Activated T-helper 1 cell treated with anti-CD3 and anti-CD28 coated beads, Interleukin-12 subunit alpha, Interleukin-12 subunit beta, Interleukin-2, Interleukin-4 antibody, amounts not matched to agents 30 ng/mL and 10 ng/mL and 1 ng/mL, durations not matched to agents 14 hours and 24 hours and 36 hours (primary cell): ENCODE measurements at places on chromosomes 4 and X.

DNA sequence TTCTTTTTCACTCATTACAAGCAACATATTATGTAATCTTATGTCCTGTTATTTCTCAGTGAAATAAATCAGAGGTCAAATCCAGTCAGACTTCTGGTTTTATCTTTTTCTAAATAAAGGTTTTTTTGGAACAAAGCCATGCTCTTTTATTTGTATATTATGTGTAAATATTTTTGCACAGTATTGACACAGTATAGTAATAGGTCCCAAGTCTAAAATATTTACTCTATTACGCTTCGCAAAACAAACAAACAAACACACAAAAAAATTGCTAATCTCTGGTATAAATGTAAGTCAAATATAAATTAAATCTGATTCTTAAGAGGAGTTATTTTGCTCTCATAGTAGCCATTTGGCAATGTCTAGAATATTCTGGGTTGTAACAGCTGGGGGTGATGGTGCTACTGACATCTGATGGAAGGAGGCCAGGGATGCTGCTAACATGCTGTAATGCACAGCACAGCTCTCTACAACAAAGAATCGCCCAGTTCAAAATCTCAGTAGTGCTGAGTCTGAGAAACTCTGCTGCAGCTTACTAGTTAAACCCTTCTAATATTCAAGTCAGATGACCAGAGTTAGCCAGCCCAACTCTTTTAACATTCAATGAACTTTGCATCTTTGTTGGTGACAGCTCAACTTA, 602.1 kb downstream of the RAB28 start:
- no peaks in the 10 kb centered on the region for H3K4me1 ChIP-seq
- H3K36me3 ChIP-seq, result no peaks in the 10 kb centered on the region
- H3K27me3 ChIP-seq, result no peaks in the 10 kb centered on the region
- H3K27ac ChIP-seq, result no peak overlapping the region
- no peak overlapping the region for H3K4me3 ChIP-seq

GRCh38 chr4:107862658-107863057, 37.9 kb downstream of the SGMS2 start:
- H3K4me1 ChIP-seq, result no peaks in the 10 kb centered on the region
- DNase-seq, result no peak
- H3K27me3 ChIP-seq, result no peaks in the 10 kb centered on the region

- no peak overlapping the region for H3K27ac ChIP-seq
- no peak for DNase-seq
- no peaks in the 10 kb centered on the region for H3K4me1 ChIP-seq
- H3K4me3 ChIP-seq, result no peak overlapping the region
- no peaks in the 10 kb centered on the region for H3K36me3 ChIP-seq
These were observed 317.1 kb upstream of the GALNT7 start for GRCh38 chr4:172851534-172851933.

DNA sequence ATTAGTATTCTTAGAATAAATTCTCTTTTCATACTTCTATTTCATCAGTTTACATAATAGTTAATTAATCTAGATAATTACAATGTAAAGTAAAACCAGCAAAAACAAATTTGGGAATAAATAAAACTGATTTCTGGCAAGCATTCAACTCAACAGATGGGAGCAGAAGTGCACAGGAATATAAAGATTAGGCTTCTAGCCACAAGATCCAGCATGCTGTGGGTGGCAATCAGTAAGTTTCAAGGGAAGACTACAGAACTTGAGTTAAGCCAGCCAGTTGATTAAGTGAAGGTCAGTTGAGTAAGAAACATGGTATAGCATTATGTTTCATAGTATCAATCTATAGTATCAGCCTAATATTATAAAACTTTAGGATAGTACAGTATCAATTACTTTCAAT, 324.2 kb upstream of the AADAT start:
- H3K4me3 ChIP-seq, result no peak overlapping the region
- H3K36me3 ChIP-seq, result no peaks in the 10 kb centered on the region
- no peaks in the 10 kb centered on the region for H3K4me1 ChIP-seq
- H3K27me3 ChIP-seq, result no peaks in the 10 kb centered on the region

GRCh38 chr4:4856071-4857000, 3.1 kb upstream of the MSX1 start:
- H3K4me3 ChIP-seq, result no peak overlapping the region
- H3K4me1 ChIP-seq, result peaks cover 11% of the 10 kb centered on the region
- peaks cover 2% of the 10 kb centered on the region for H3K36me3 ChIP-seq
- peak overlapping the region; percentile 61 for H3K27ac ChIP-seq

GRCh38 chr4:47010347-47010911, 17.0 kb upstream of the GABRA4 start:
- peak overlapping the region; percentile 57 for H3K4me3 ChIP-seq
- H3K27ac ChIP-seq, result peak overlapping the region; percentile 62
- DNase-seq, result no peak
- H3K36me3 ChIP-seq, result peaks cover 5% of the 10 kb centered on the region
- peaks cover 3% of the 10 kb centered on the region for H3K27me3 ChIP-seq

- peaks cover 4% of the 10 kb centered on the region for H3K27me3 ChIP-seq
- no peaks in the 10 kb centered on the region for H3K4me1 ChIP-seq
These were observed 135.0 kb downstream of the GPC3 start for GRCh38 chrX:133850399-133850798.

DNA sequence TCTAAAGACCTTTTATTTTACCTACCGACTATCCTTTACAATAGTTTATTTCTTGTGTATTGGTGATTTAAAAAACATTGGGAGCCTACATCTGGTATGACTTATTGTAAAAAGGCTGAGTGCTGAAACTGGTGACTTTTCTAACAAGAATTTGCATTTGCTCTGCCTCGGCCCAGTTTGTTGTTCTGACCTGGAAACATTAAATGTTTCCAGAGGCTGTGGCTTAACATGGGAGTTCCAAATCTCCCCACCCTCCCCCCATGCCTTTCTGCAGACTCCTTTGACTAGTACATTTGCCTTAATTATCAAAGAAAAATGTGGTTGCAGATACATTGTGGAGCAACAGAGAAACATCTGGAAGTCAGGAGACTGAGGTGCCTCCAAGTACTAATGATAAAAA, 39.8 kb downstream of the SPCS3 start:
- H3K4me1 ChIP-seq, result no peaks in the 10 kb centered on the region
- no peaks in the 10 kb centered on the region for H3K36me3 ChIP-seq
- no peaks in the 10 kb centered on the region for H3K27me3 ChIP-seq
- H3K27ac ChIP-seq, result no peak overlapping the region

DNA sequence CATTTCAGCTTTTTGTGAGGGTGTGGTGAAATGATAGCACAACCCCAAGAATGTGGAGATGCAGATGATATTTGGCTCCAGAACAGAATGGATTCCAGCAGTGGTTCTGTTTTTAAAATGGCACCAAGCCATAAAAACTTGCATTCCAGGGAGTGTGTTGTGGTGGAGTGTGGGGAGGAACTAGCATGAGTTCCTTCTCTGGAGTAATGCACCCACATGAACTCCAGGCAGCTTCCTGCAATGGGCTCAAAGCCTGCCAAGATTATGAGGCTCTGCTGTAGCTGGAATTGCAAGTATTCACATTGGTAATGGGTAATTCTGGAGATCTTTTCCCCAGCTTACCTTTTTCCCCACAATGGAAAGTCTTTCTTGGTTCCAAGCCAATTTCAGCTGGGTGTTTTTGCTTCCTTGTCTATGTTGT, 161.4 kb downstream of the RAB28 start:
- DNase-seq, result no peak
- no peak overlapping the region for H3K27ac ChIP-seq
- H3K27me3 ChIP-seq, result no peaks in the 10 kb centered on the region
- H3K4me1 ChIP-seq, result no peaks in the 10 kb centered on the region

- no peaks in the 10 kb centered on the region for H3K36me3 ChIP-seq
- H3K4me3 ChIP-seq, result no peak overlapping the region
- no peaks in the 10 kb centered on the region for H3K27me3 ChIP-seq
- no peak for DNase-seq
- no peak overlapping the region for H3K27ac ChIP-seq
These were observed 69.3 kb upstream of the HMX1 start for GRCh38 chr4:8940792-8941491.

- H3K36me3 ChIP-seq, result no peaks in the 10 kb centered on the region
- no peak overlapping the region for H3K4me3 ChIP-seq
- H3K27me3 ChIP-seq, result no peaks in the 10 kb centered on the region
These were observed 59.7 kb downstream of the SH3BGRL start for GRCh38 chrX:81261576-81261975.

- peaks cover 13% of the 10 kb centered on the region for H3K36me3 ChIP-seq
- no peak overlapping the region for H3K4me3 ChIP-seq
- no peak overlapping the region for H3K27ac ChIP-seq
- no peaks in the 10 kb centered on the region for H3K27me3 ChIP-seq
These were observed 66.5 kb downstream of the MAMLD1 start for GRCh38 chrX:150429594-150429993.

GRCh38 chr4:54041100-54041499, 23.3 kb downstream of the CHIC2 start:
- H3K27me3 ChIP-seq, result no peaks in the 10 kb centered on the region
- peaks cover 5% of the 10 kb centered on the region for H3K4me1 ChIP-seq

DNA sequence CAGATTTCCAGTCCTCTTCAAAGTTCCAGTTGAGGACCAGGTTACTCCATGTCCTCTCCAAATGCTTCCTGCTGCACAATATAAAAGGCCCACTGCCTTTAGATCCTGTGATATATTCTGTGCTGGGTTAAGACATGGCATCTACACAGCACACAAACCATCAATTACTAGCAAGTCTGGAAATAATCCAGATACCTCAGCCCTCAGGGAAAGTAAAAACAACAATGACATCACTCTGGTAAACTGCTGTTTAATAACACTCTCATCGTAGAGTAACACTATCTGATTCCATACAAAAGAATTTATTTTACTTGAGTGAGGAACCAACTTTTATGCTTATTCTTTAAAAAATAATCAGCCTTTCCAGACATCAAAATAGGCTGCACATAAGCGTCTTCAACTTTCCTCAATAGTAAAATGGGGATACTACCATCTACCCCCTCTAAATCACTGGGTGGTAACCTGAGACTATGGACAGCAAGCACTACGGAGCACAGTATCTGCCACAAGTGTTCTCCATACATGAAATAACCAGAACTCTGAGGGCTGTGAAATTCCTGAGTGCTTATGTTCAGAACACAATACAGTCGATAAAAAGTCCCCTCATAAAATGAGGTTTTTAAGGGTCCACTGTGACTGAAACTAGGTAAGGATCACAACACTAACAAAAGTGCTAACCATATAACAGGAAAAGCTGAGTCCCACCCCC, 53.4 kb downstream of the ABCG2 start:
- H3K4me3 ChIP-seq, result no peak overlapping the region
- H3K27ac ChIP-seq, result no peak overlapping the region
- H3K27me3 ChIP-seq, result peaks cover 10% of the 10 kb centered on the region
- H3K36me3 ChIP-seq, result no peaks in the 10 kb centered on the region
- no peak for DNase-seq

GRCh38 chr4:187547316-187547715, 448.3 kb upstream of the ZFP42 start:
- H3K27me3 ChIP-seq, result no peaks in the 10 kb centered on the region
- H3K4me1 ChIP-seq, result no peaks in the 10 kb centered on the region
- no peak for DNase-seq
- H3K4me3 ChIP-seq, result no peak overlapping the region
- H3K36me3 ChIP-seq, result no peaks in the 10 kb centered on the region

DNA sequence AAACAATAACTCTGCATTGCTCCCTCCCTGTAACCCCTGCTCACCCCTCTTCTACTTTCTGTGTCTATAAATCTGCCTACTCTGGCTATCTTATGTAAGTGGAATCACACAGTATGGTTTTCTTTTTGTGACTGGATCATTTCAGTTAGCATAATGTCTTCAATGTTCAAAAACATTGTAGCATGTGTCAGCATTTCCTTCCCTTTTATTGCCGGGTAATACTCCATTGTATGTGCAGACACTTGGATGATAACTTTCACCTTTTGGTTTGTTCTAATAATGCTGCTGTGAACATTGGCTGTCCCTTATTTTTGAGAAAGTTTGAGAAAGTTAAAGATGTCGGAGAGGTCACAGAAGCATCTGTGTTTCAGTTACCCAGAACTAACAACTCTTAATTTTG, 60.6 kb upstream of the TLR2 start:
- no peak for DNase-seq
- H3K4me3 ChIP-seq, result no peak overlapping the region
- H3K4me1 ChIP-seq, result peaks cover 14% of the 10 kb centered on the region
- peaks cover 50% of the 10 kb centered on the region for H3K36me3 ChIP-seq
- peak overlapping the region; percentile 7 for H3K27ac ChIP-seq
- H3K27me3 ChIP-seq, result no peaks in the 10 kb centered on the region

- no peaks in the 10 kb centered on the region for H3K4me1 ChIP-seq
- DNase-seq, result no peak
- H3K36me3 ChIP-seq, result peaks cover 16% of the 10 kb centered on the region
- no peak overlapping the region for H3K4me3 ChIP-seq
- H3K27me3 ChIP-seq, result no peaks in the 10 kb centered on the region
These were observed 24.2 kb upstream of the GDPD2 start for GRCh38 chrX:70398899-70399298.

DNA sequence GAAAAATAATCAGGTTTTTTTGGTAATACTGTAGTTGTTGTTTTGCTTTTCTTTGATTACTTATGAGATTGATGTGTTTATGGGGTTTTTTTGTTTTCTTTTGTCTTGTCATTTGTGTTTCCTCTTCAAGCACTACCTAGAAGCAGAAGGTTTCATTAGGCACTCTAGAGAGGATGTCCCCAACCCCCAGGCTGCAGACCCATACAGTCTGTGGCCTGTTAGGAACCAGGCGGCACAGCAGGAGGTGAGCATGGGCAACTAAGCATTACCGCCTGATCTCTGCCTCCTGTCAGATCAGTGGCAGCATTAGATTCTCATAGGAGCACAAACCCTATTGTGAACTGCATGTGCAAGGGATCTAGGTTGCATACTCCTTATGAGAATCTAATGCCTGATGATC, 22.9 kb upstream of the NOCT start:
- DNase-seq, result no peak
- H3K4me1 ChIP-seq, result no peaks in the 10 kb centered on the region
- no peak overlapping the region for H3K4me3 ChIP-seq
- peaks cover 5% of the 10 kb centered on the region for H3K27me3 ChIP-seq

- no peak for DNase-seq
- H3K4me1 ChIP-seq, result no peaks in the 10 kb centered on the region
- H3K27ac ChIP-seq, result no peak overlapping the region
- H3K27me3 ChIP-seq, result peaks cover 3% of the 10 kb centered on the region
- peaks cover 2% of the 10 kb centered on the region for H3K36me3 ChIP-seq
These were observed 36.6 kb upstream of the PDK3 start for GRCh38 chrX:24428516-24428915.

DNA sequence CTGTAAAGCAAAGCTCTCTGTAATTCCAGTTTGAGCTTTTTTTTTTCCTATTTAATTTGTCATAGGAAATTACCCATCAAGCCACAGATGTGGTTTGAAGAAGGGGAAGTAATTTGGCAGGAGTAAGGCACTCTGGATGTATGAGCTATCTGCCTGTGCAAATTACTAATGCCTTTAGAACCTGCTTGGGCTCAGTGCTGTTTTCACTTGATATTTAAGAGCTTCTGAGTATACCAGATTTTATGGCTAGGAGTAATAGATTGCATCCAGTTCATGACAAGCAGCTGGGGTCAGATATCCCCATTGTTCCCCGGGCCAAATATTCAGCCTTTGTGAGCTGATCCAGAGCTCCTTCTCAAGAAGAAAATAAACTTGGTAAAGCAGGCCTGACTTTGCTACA, 89.1 kb downstream of the DCAF8L2 start:
- H3K27ac ChIP-seq, result no peak overlapping the region
- no peaks in the 10 kb centered on the region for H3K27me3 ChIP-seq
- H3K4me1 ChIP-seq, result no peaks in the 10 kb centered on the region
- no peak overlapping the region for H3K4me3 ChIP-seq
- H3K36me3 ChIP-seq, result no peaks in the 10 kb centered on the region
